ENCODE measurements at places on chromosomes 6 and 20.

GRCh38 chr20:61314326-61315010, 62.4 kb downstream of the CDH4 start:
- DNase-seq, result no peak

GRCh38 chr6:117601811-117602150, 530 bp downstream of the GOPC start:
- no peak for DNase-seq

- no peak for DNase-seq
Measured at GRCh38 chr20:32285082-32285620, 7.7 kb downstream of the KIF3B start.

DNA sequence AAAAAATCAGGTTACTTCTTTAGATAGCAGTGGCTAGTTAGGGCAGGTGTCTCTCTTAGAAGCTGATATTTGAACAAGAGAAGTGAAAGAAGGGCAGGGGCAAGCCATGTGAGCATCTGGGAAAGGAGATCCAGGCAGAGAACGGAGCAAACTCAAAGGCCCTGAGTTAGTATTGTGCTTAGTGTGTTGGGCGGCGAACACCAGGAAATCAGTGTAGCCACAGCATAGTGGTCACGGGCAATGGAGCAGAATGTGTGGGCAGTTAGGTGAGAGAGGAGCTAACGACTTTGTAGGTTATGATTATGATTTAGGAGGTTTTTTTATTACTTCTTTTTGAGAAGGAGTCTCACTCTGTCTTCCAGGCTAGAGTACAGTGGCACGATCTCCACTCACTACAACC, 229.3 kb downstream of the TMEM242 start:
- no peak for DNase-seq

- no peak for DNase-seq
Measured at GRCh38 chr20:21710341-21710740, 4.9 kb downstream of the PAX1 start.

- no peak for DNase-seq
Measured at GRCh38 chr6:154404791-154405400, 48.3 kb upstream of the IPCEF1 start.

DNA sequence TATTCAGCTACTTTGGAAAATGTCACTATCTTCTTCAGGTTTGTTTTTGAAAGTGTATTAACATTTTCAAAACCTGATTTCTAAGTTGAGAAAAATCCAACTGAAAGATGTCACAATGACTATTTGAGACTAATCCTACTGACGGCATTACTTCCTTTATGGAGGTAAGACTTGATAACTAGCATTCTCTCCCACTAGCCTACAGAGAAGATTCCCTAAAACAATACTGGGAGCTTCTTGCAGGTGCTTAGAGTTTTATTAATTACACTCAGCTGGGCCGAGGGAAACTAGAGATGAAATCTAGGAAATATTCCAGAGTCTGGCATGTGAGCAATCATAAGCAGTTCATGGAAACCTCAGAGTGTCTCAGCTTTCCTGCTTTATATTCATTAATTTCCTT, 114.0 kb downstream of the LCA5 start:
- no peak for DNase-seq

DNA sequence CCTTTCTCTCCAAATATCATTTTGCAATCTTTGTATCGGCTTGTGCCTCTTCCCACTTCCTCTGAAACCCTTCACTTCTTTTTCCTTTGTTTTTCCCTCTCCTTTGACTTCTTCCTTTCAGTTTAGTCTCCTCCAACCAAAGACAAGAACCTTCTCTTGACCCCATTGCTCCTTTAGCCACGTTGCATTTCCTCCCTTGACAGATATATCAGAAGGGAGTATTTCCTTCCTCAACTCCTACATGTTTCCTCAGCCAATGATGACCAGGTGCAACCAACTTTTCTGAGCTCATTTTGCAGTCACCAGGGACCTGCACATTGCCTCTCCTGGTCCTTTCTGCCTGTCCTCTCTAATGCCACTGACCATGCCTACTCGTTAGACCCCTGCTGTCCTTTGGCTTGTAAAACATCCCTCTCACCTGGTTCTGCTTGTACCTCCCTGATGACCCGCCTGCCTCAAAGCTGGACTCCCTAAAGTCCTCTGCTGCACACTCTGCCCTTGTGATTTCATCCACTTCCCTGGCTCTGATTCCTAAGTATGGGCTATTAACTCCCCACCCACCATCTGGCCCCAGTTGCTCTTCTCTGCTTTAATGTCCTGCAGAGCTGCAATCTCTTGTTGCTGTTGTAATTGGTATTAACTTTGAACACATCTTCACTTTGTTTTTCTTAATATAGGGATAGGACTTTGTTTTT, 27.4 kb downstream of the SLC22A16 start:
- DNase-seq, result no peak

DNA sequence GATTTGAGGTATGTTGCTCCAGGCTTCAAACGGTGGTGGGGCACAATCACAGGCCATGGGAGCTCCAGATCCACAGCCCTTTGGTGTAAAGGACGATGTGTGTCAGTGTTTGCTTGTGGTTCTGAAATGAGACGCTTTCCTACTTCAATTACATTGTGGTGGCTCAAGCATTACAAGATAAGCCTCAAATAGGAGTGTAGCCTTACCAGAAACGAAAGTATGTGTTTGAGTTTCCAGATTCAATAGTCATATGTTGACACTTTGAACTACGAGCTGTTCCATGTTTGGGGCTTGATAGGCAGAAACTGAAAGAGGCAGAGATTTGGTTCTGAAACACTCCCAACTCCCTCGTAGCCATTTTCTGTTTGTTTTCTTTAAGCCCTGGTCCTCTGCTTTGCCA, 187.1 kb downstream of the MYLK4 start:
- peak; percentile 23 for DNase-seq

GRCh38 chr20:61527626-61528025, 275.6 kb downstream of the CDH4 start:
- no peak for DNase-seq

DNA sequence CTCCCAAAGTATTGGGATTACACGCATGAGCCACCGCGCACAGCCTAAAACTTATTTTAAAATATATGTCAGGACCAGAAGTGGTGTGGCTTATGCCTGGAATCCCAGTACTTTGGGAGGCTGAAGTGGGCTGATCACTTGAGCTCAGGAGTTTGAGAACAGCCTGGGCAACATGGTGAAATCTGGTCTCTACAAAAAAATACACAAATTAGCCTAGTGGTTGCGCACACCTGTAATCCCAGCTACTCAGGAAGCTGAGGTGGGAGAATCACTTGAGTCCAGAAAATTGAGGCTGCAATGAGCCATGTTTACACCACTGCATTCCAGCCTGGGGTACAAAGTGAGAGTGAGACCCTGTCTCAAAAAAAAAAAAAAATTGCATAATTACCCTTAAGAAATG, 13.7 kb downstream of the PXT1 start:
- no peak for DNase-seq

- DNase-seq, result no peak
Measured at GRCh38 chr6:6436946-6437345, 116.5 kb upstream of the F13A1 start.

GRCh38 chr20:49567421-49568277, at the start of gene PTGIS:
PTGIS (minus strand) TSS chr20:49568137; CDS start chr20:49568116, 21 bp downstream.
- no peak for DNase-seq

GRCh38 chr6:31115941-31116560, 1.5 kb downstream of the PSORS1C1 start:
- DNase-seq, result no peak

- DNase-seq, result no peak
Measured at GRCh38 chr6:27575594-27576361, 102.9 kb upstream of the ZNF184 start.

- DNase-seq, result no peak
Measured at GRCh38 chr6:31007694-31008093, 2.6 kb upstream of the MUC22 start.

GRCh38 chr6:47621838-47622449, 76.4 kb upstream of the ADGRF4 start:
- DNase-seq, result no peak

- DNase-seq, result no peak
Measured at GRCh38 chr6:50819904-50820868, 1.5 kb downstream of the TFAP2B start.

All from stimulated activated CD4-positive, alpha-beta T cell treated with anti-CD3 and anti-CD28 coated beads, Interleukin-12 subunit alpha, Interleukin-12 subunit beta, amount 100 ng/mL, for 48 hours (primary cell).